Fibroblast of skin of left quadriceps (primary cell): ENCODE measurements at places on chromosomes 11 and 22.

DNA sequence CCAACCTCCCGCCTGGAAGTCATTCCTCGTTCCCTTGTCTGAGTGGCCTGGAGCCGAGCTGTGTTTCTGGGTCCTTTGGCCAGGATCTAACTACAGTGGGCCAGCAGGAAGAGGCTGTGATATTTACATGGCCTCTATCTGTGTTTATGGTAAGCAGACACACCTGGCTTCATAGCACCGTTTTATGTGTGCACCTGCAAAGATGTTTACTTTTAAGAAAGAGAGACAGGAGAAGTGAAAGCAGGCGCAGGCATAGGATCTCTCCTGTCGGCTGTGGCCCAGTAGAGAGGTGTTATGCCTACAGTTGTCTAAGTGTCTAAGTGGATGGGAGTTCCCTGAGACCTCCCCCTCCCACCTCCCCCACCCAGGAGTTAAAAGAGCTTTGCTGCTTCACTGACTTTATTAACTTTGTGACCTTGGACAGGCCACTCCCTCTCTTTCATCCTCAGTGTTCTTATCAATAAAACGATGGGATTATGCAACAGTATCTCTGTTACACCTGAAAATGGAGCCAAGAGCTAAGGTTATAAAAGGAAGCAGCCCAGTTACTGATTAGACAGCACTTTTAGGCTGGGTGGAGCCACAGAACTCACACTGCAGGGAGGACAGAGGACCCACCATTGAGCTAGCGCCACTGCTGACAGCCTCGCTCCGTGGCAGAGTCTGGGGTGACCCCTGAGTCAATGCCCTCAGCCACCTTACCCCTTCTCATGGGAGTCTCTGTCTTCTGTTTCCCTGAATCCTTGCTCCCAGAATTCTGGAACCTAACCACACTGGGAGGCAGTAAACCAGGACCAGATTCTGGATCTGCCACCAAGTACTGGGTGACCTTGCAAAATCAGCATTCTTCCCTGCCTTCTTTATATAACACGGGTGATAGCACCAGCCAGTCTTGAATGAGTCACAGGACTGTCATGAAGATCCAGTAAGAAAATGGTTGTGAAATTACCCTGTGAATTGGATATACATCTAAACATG, 22.0 kb downstream of the ST14 start:
- DNase-seq: peak; percentile 46

DNA sequence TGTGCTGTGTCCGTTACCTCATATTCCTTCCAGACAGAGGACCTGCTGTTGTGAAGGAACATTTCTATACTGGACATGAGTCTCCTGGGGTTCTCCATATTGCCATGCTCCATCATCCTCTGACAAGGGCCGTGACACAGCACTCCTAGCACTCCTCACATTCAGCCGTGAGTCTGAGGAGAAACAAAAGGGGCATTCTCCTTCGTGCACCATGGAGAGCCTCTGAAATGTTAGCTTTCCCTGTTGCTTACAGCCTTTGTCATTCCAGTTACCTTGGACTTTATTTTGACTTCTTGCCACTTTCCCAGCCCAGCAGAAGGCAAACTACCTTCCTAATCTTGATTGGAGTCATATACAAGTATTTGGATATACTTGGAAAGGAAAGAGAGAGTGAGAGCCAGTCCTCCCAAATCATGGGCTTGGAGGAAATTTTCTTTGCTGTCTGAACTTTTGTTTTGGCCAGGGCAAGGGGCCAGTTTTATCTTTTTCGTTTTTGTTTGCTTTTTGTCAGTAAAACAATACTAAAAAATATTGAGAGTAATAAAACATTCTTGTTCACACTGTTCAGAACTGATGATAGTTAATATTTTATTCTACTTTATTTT, 29.1 kb upstream of the TECTA start:
- DNase-seq: no peak

DNA sequence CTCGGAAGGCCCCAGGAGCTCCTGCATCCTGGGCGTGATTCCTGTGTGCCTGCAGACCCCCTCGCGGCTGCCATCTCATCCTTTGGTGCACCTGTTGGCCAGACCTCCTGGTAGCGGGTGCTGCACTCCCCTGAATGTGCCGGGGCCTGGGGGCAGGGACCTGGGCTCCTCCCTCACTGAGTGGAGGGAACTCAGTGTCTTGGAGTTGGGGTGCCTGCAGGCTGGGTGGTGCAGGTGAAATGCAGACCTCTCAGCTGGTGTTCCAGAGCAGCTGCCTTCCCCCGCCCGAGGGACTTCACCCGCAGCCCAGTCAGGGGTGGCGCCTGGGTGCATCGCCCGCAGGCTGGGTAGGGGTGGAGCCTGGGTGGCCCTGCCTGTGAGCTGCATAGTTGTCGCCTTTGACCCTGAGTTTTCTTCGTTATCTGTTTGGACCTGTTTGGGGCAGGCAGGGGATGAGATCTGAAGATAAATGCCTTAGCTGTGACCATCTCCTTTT, 31.4 kb downstream of the LRP5 start:
- no peak for DNase-seq

DNA sequence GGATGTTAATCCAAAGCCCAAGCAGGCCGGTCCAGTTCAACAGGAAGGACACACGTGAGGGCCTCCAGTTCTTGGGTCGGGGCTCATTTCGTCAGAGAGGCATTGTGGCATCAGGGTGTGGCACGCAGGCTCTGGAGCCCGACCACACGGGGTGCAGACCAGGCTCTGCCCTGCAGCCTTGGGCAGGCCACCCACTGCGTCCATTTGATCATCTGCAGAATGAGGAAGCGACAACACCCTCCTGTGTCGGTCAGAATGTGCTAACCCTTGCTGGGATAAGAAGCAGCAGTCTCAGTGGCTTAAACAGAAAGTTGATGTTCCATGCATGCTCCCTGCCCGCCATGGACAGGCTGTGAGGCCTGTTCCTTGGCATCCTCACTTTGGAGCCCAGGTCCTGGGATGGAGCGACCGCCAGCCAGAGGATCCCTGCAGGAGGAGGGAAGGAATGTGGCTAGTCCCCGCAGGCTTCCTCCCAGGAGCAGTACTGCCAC, 10.8 kb downstream of the RIBC2 start:
- no peak for DNase-seq

- DNase-seq: no peak
These were observed 679 bp downstream of the B4GAT1 start for GRCh38 chr11:66346476-66347424.

GRCh38 chr22:20206709-20207215, 55.9 kb upstream of the CCDC188 start:
- no peak for DNase-seq

GRCh38 chr11:3021125-3021524, 29.0 kb upstream of the NAP1L4 start:
- no peak for DNase-seq

GRCh38 chr11:36371590-36371989, 75.5 kb downstream of the PRR5L start:
- no peak for DNase-seq

GRCh38 chr11:82326853-82327252, 406.8 kb downstream of the FAM181B start:
- DNase-seq: no peak

GRCh38 chr11:60852117-60852981, 3.4 kb downstream of the PTGDR2 start:
- no peak for DNase-seq

- DNase-seq: no peak
These were observed 39.0 kb downstream of the UVRAG start for GRCh38 chr11:75853971-75854370.

- no peak for DNase-seq
These were observed 15.5 kb downstream of the MUC15 start for GRCh38 chr11:26556582-26556981.

- DNase-seq: no peak
These were observed 134.1 kb downstream of the GRIK4 start for GRCh38 chr11:120645639-120646038.

GRCh38 chr22:35905894-35906293, 122.7 kb downstream of the RBFOX2 start:
- DNase-seq: no peak

DNA sequence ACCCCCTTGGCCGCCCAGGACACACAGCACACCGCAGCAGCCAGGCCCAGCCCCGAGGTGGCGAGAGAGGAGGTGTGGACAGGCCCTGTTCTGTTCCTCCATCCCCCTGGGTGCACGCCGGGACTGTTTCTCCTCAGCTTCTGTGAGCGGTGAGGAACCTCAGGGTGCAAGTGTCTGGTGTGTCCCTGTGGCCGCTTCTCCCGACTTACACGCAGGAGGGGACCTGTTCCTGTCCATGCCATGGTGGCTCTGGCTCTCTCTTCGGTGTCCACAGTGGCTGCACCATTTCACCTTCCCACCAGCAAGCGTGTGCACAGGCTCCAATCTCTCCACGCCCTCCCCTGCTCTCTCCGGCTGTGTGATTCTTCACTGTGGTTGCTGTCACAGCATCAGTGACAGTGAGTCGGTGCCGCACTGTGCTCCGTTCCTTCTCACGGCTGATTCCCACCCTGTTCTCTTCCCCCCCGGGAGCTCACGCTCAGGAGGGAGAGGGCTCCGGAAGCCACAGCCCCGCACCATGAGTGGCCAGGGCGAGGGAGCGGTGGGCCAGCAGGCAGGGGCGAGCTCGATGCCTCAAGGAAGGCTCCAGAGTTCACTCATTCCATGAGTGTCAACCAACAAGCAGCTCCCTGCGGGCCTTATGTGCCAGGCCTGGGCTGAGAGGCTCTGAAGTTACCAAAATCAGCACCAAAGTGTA, 18.6 kb upstream of the WNT7B start:
- no peak for DNase-seq
